Psoas muscle (tissue), 8 donors: ENCODE measurements at places on chromosomes 3 and 15.

- peak; percentile 48 for DNase-seq
Measured at GRCh38 chr3:111998636-111999483, at the start of gene TAGLN3. Gene TAGLN3, plus strand, starts transcription at chr3:111998922. Its CDS starts 501 bp downstream, at chr3:111999423.

GRCh38 chr3:170766253-170766652 lies 103.7 kb downstream of the RPL22L1 start:
- no peak for DNase-seq

DNA sequence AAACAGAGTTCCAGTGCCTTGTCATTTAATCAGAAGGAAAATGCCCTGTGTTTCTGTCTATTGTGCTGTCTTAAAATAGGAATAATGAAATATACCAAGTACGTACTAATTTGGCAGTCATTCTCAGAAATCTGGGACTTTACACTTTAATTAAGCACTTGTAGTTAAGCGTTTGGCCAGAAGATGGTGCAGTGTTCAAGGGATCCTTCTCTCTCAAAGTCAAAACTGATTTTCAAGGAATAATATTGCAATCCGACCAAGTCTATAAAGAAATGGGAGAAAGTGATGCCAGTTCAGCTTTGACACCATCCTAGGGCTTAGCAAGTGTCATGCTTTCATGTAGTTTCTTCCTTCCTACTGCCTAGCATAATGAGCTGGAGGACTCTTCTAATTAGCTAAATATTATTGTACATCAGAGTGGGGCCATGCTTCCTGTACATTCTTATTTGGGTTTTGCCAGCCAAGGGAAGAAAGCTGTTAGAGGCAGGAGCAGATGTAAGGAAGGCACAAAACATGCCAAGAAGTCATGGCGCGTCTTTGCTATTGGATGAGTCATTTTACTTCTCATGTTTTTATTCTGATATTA lies 64.8 kb downstream of the SAMMSON start:
- no peak for DNase-seq

GRCh38 chr3:12303534-12303933 lies 14.7 kb downstream of the PPARG start:
- DNase-seq = no peak
